ENCODE measurements at places on chromosomes 3 and 15.

DNA sequence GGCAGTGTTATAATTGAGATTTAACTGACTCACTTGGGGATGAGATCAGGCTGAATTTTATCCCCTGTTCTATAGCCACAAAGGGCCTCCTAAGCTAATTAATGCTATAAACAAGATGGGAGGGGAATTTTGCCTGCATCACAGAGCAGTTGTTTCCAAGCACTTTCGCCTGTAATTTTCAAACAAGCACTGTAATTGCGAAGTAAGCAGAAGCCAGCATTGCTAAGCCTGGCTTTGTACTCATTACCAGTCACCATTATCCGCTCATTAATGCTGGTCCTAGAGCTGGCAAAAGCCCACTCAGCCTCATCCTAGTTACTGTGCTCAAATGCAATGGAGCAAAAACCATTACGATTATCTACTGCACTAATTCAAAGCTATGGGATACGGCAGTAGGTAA is 356.6 kb upstream of the UBE2E2 start:
- no peak for DNase-seq

- DNase-seq = no peak
These were observed 220.9 kb upstream of the CDIN1 start for GRCh38 chr15:36358523-36358922.

DNA sequence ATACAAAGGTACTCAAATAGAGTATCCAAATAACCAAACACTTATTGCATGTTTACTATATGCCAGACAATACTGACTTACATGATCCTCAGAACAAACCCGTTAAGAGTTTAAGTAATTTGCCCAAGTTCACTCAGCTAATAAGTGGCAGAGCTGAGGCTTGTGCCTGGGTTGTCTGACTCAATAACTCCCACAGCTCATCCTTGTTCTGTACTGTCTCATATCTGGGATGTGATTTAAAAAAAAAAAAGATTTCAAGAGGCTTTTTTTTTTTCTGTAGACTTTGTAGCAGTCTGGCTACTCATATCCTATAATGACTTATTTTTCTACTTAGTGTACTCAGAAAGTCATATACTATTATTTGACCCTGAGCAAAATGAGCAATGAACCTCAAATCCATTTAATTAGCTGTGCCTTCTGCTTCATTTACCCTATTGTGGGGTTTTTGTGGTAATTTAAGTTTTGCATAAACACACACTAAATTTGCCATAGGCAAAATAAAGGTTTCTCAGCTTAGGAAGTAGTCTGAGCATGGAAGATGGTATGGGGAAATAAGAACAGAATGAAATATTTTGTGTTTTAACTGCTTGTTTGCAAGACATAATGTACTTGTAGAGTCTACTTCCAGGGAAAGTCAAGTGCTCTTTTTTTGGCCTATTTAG is 3.1 kb downstream of the NSUN3 start:
- DNase-seq = no peak

- no peak for DNase-seq
These were observed 5.2 kb upstream of the NOX5 start for GRCh38 chr15:69009341-69009740.

- DNase-seq = no peak
These were observed 9.6 kb upstream of the SLCO2A1 start for GRCh38 chr3:134039161-134039862.

- DNase-seq = no peak
These were observed 16.4 kb downstream of the TGM4 start for GRCh38 chr3:44890852-44891251.

DNA sequence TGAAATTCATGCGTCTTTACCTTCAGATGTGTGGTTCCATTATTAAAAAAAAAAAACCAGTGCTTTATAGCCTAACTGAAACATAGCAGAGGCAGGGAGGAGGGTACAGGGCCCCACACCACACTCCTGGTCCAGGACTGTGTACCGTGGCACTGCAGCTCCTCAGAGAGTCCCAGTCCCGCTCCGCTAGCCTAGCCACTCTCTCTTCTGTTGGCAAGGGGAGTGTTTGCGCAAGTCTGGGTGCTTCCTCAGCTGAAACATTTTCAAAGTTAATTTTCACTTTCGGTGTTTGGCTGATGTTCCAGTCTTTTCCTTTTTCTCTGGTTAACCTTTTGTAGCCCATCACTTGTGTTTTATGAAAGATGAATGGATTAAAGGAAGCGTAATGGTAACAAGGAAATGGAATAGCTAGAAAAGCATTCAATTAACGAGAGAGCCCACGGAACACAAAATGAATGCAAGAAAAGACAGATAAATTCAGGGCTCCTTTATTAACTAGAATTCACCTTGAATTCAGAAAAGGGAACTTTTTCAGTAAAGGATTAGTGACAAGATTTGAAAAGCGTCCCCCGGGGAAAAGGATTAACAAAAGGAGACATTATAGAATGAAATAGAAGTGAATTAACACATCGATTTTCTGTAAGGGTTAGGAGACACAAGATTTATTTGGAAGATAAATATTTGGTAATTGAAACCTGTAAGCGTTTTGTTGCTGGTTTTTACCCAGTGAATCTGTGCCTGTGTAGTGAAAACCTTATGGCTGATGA is 177.0 kb downstream of the CACNA2D3 start:
- DNase-seq = no peak

- DNase-seq = no peak
These were observed 12.2 kb downstream of the SLTM start for GRCh38 chr15:58921267-58921790.

GRCh38 chr3:183537295-183537730 is 18.2 kb downstream of the KLHL6 start:
- no peak for DNase-seq

GRCh38 chr15:55389264-55389607 is 18.9 kb downstream of the CCPG1 start:
- DNase-seq = peak; percentile 43

GRCh38 chr15:90035095-90035839 is 34.1 kb downstream of the ZNF710 start:
- DNase-seq = no peak

GRCh38 chr3:23968463-23969184 is 23.5 kb downstream of the NR1D2 start:
- DNase-seq = no peak

DNA sequence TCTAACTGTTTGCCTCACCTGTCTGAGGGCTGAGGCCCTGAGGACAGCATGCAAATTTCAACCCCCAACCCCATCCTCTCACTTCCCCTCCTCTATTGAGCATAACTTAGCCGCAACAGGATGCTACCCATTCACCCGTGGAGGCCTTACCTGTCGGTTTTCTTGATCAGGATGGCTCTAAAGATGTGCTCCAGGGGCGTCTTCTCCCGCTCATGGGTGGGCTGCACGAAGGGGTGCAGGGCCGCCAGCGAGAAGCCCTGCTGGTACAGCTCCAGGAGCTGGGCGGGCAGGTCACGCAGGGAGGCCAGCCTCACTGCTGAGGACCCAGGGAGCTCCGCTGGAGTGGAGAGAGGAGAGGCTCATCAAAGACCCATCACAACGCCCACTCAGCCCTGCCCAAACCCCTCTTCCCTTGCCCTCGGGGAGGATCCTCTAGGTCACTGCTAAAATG is 79.8 kb downstream of the RFTN1 start:
- DNase-seq = no peak

DNA sequence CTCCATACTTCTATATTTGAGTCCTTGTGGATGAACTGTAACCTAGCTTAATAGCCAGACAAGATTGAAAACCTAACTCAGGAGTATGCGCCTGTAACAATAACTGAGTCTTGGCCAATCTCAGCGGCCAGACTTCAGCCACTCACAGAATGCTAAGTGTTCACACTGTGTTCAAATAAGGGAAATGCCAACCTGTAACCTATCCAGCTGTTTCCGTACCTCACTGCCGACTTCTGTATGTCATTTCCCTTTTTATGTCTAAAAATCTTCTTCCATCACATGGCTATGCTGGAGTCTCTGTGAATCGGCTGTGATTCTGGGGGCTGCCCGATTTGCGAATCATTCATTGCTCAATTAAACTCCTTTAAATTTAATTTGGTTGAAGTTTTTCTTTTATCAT is 169.2 kb downstream of the NFKBIZ start:
- DNase-seq = no peak

DNA sequence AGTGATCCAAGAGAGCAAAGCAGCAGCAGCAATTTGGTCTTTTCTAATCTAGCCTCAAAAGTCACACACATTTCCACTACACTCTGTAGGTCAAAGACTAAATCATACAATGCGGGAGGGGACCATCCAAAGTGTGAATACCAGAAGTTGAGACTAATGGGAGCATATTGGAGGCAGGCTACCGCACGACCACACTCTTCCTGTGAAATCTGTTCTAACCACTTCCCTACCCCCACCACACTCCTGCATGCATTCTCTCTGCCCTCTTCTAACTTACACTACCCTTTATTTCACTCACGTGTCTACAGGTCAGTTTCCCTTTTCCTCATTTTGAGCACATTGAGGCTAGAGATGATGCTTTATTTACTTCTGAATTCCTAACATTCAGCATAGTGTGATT is 23.7 kb upstream of the PRTG start:
- no peak for DNase-seq

DNA sequence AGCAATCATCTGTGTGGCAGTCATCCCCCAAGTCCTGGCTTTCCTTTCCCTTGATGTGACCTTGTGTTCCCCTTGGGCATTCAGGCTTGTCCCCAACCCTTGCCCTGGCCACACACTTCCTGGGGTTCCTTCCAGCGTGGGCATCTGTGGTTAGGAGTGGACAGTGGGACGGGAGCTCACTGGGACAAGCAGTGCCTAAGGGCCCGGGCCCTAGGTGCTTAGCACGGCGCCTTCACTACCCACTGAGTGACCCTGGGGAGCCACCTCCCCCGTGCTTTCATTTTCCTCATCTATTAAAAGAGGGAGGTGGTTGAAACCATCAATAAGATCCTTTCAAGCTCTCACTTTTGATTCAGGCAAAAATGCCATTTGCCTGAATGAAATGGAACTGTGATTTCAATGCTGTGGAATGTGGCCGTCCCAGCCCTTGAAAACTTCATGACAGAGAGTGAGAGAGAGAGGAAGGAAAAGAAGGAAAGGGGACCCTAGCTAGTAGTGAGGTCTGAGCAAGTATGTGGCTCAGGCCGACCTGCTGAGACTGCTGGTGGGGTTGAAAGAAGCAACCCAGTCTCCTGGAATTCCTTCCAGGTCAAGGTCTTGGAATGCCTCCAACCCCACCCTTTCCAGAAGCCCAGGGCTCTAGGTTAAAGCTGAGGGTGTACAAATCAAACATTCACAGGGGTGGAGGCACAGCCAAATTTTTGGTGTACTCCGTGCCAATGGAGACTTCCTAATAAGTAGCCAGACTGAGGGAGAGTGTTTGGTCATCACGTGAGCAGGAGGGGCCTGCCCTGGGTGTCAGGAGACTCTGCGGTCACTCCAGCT is 302.9 kb downstream of the TLE3 start:
- no peak for DNase-seq

DNA sequence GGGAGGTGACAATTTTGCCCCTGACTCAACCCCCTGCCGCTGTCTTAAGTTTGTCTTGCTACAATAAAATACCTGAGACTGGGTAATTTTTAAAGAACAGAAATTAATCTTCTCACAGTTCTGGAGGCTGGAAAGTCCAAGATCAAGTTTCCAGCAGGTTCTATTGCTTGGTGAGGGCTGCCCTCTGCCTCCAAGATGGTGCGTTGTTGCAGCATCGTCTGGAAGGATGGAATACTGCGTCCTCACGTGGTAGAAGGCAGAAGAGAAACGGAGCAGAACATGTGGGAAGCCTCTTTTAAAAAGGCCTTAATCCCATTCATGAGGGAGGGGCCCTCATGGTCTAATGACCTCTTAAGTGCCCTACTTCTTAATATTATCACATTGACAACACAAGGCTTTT is 87.3 kb upstream of the SNTN start:
- no peak for DNase-seq

GRCh38 chr3:155228676-155229075 is 64.8 kb downstream of the STRIT1 start:
- no peak for DNase-seq

- DNase-seq = no peak
These were observed 899.2 kb downstream of the ROBO1 start for GRCh38 chr3:78868570-78868969.

DNA sequence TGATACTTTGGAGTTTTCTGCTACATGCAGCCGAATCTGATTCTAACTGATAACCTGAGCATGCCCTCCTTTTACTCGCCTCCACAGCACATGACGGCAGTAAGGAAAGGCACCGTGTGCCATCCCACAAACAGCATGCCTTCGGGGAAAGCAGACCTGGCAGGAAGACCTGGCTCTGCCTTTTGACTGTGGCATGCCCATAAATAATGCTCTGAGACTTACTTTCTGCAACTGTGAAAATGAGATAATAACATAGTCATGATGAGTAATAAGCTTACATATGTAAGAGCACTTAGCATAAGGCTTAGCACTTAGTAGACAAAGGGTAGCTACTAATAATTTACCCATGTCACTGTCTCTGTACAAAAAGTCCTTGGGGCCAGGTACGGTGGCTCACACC is 32.9 kb downstream of the MTHFS start:
- peak; percentile 33 for DNase-seq

DNA sequence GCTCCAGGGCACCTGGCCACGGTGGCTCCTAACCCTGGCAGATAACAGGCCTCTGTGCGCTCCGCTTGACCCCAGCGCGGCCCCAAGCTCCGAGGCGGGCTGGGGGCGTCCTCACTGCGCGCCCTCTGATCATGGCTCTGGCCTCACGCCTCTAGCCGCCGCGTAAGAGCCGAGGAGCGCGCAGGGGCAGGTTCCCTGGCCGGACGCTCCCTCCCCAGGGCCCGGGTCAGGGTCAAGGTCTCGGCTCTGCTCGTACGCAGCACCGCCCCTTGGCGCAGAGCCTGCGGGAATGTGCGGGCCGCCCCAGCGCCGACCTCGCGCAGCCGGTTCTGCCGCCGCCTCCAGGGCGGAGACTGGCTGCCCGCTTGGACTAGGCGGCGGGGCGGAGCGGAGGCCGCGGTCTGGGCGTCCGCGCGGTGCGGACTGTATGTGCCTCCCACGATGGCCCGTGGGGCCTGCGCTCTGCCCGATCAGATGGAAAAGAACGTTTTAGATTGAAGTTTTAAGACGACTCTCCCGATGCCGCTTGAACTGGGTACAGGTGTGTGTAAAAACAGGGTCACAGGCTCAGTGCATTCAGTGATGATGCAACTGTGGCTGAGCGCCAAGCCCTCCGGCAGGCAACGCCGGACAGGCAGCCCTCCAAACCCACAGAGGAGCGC is 40.8 kb downstream of the CHST14 start:
- DNase-seq = no peak

DNA sequence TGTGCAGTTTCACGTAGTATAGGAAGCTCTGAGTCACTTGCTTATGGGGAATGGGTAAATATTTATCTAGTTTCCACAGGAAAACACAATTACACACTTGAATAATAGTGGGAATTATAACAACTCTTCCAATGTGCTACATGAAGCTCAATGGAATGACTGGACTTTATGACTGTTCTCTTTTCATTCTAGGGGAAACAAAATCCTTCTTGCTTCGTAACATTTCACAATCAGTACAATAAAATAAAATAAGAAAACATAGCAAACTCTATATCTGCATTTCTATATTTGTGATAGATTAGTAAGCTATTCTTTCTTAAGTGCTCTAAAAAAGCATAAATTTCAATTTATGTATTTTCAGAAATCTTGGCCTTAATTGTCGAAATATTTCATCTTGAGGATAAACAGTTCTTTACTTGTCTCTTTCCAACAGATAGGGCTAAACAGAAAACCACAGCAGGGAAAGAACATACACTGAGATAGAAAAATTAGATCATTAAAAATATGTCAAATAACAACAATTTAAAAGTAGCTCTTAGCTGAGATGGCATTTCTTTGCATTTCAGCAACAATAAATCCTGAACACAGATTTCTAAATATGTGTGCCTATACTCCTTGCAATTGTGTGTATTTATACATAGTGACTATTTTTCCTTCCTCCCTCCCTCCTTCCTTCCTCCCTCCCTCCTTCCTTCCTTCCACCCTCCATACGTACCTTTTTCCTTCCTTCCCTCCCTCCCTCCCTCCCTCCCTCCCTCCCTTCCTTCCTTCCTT is 395.5 kb upstream of the KCNMB2 start:
- DNase-seq = no peak
